Fibroblast of gingiva (primary cell): ENCODE measurements at places on chromosomes 7 and 10.
A peak's percentile ranks its signal among the peaks of the same experiment; 100 is the strongest.

DNA sequence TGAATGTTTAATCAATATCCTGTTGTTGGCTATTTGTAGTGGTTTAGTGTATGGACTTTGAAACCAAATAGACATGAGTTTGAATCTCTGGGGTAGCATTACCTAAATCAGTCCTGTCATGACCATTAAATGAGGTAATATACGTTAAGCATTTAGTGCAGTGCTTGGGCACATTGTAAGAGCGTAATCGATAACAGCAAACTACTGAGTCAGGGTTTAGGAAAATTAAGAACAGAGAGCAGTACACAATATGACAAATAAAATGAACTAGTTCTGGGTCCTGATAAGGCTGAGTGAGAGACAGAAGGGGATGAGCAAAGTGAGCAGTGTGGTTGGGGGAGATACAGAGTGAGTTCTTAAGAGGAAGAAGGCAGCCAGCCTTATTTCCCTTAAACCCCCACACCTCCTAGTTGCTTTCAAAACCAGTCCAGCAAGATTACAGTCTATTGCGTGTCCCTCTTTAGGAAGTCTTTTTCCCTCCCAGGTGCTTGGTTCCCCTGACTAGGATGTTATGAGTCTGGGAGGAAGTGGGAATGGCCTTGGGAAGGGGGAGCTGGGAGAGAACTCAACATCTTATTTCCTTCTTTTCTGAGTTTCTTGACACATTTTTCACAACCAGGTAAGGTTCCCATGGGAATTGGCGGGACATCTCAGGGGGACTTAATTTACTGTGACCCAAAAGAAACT is 171.0 kb downstream of the SND1 start:
- DNase-seq = no peak

DNA sequence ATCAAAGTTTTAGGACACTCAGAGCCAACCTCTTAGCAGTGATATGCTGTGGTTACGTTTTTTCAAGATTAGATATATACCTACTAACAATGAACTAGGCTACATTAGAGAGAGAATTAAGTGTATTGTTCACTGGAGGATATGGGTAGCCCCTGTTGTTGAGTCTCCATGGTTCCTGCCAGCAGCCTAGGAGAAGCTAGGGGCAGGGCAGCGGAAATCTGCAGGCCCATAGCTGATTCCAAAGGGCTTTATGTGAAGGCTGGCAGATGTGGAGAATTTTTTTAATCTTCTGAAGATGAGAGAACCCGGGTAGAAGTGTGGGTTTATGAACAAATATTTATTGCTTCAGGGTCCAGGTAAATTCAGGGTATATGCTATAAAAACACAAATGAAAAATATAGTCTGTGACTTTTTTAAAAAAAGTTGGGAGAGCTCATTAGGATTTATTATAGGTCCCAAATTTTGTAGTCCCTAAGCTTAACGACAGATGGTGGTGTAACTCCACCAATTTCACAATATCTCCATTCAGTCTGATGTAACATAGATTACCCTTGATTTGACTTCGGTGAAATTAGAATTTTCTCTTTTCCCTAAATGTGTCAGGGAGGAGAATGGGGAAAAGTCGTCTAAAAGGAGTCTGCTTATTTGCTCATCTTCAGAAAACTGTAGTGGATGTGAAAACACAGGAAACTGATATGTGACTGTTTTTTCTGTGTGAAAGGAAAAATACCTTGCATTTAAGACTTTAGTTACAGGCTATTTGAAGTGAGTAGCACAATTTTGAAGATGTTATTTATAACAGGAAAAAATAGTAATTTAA is 163.0 kb upstream of the PPP1R3A start:
- DNase-seq = peak; percentile 63

DNA sequence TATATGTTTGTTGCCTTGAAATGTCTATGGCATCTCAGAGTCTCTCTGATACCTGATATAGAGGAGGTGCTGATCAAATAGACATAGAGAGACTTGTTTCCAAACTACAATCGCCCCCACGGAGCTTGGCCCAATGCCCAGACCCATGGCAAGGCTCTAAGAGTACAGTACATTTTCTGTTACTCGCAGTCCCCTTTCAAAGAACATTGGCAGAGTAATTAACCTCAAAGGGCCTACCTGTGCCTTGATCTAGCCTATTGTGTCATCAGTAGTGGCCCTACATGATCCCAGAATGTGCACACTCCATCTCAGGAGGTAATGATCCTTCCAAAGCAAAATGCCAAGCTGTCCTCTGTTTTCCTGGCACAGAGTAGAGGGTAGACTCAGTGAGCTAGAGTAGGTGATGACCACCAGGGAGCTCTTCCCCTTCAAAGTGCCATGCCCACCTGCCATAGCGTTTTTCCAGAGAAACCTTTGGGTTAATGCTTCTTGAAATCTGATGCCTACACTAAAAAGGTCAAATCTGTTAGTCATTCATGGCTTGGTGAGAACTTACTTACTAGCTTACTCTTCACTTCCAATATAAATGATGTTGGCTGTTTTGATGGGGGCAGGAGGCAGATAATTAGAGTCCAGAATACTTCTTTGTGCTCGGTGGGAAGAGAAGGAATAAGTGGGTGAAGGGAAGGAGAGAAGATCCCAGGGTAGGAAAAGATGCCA is 41.2 kb upstream of the ACSL5 start:
- DNase-seq = no peak

GRCh38 chr7:46145412-46145811 is 224.3 kb upstream of the IGFBP3 start:
- DNase-seq = peak; percentile 97

- DNase-seq = peak; percentile 43
These were observed 15.6 kb downstream of the SNX10 start for GRCh38 chr7:26307226-26307625.
